MCF 10A (cell line): ENCODE measurements at places on chromosomes 5 and 9.

- no peak for DNase-seq
Measured at GRCh38 chr9:97768746-97769145, 71.6 kb upstream of the XPA start.

GRCh38 chr9:121285835-121286687, 18.1 kb downstream of the GSN start:
- DNase-seq = peak; percentile 79

- DNase-seq = no peak
Measured at GRCh38 chr9:72309364-72310133, 55.5 kb downstream of the ZFAND5 start.

DNA sequence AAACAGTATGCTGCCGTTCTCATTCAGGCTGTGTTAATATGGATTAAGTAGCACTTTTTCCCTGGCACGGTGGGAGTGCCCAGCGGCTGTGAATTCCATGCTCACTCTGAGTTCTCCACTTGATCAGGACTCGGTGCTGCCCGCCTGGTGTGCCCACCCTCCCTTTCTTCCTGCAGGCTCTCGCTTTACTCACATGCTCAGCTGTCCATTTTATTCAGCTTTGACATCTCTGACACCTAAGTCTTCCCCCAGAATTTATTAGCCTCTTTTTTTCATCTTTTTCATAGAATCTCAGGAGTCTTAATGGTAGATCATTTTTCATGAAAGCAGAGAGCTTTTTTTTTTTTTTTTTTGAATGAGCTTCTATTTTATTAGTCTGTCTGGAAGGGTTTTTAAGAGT, 626.5 kb downstream of the IRX1 start:
- DNase-seq = no peak

- DNase-seq = no peak
Measured at GRCh38 chr9:35937227-35937626, 20.7 kb downstream of the OR2S2 start.

DNA sequence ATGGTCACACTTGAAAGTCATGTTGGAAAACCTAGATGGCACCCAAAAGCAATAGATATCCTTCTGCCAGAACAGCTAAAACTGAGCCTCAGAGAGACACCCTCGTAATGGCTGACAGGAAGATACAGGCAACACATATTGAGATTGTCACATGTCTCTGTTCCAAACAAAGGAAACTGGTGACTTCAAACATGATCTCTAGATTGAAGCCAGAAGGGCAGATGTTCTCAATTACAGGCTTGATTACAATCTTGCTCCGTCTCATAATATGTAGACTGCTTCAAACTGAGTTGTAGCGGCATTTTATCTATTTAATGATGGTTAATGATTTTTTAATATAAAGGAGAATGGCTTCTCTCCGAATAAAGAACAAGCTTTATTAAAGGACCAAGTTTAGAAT, 774.3 kb downstream of the KCTD16 start:
- DNase-seq = no peak

GRCh38 chr9:95486318-95486717, 30.5 kb downstream of the PTCH1 start:
- no peak for DNase-seq

- DNase-seq = no peak
Measured at GRCh38 chr5:140967226-140967893, 1.1 kb downstream of the PCDHAC2 start.

GRCh38 chr5:71011194-71011792, 13.8 kb downstream of the NAIP start:
- DNase-seq = no peak

GRCh38 chr5:72015103-72015548, 92.1 kb upstream of the MAP1B start:
- peak; percentile 91 for DNase-seq

DNA sequence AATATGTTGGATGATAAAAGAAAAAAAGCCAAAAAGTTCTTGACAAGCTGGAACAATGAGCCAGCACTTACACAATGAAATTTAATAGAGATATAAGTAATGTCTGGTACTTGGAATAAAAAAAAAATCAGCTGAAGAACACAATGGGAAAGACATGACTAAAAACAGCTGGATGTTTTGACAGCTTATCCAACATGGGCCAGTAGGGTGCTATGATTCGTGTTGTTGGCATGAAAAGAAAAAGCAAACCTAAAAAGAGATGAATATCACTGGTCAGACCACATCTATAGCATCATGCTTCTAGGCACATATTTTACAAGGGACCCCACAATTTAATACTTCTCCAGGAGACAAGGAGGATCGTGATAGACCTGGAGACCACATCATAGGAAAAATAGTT, 175.3 kb downstream of the ARL15 start:
- no peak for DNase-seq

DNA sequence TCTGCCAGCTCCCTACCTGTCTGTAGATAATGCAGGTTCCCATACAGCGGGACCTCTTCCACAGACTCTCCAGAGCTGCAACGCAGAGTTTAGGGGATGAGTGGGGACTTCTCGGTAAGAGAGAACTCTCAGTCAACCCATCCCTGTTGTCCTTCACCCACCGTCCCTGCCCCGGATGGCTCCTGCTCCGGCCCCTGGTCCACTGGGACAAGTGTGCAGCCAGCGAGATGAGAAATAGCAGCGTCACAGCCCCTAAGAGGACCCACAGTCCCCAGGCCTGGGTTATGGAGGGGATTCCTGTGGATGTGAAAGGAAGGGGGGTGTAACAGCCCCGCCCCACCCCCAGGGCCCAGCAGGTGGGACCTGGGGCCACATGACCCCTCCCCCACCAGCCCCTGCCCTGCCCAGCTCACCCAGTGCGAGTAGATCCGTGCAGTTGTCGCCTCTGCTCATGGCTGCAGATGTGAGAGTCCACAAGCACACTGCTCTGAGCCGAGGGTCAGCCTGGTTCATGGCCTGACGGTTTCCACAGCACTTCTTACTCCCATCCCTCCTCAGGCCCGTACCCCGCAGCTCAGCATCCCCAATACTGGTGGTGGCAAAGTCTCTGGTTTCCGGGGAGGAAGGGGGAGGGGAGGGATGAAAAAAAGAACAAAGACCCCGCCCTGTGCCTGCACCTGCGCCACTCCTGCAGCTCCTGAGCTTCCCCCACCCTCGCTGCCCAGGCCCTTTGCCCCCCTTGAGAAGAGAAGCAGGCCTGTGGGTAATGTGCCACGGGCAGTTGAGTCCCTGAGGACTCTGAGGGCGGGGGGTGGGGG, at the start of gene SIT1:
TSS of gene SIT1 (minus strand) at position 591 of the 818 bp plus-strand sequence. CDS start at position 513, 78 bp downstream.
- DNase-seq = no peak

GRCh38 chr9:89351584-89352300, 33.4 kb downstream of the SECISBP2 start:
- no peak for DNase-seq

- no peak for DNase-seq
Measured at GRCh38 chr5:115961381-115962238, 665 bp upstream of the LVRN start.

GRCh38 chr5:110623874-110624273, 102.6 kb downstream of the TMEM232 start:
- no peak for DNase-seq

GRCh38 chr9:136820971-136821825, 13.4 kb downstream of the RABL6 start:
- DNase-seq = no peak

- no peak for DNase-seq
Measured at GRCh38 chr9:126695701-126696400, 82.1 kb downstream of the LMX1B start.

GRCh38 chr5:28750251-28750650, 1711.9 kb upstream of the CDH9 start:
- no peak for DNase-seq

- no peak for DNase-seq
Measured at GRCh38 chr5:124706729-124707361, 39.6 kb downstream of the ZNF608 start.

GRCh38 chr5:3595006-3595961, at the start of gene IRX1:
IRX1 (plus strand) TSS chr5:3595832; CDS start chr5:3596106, 274 bp downstream.
- peak; percentile 80 for DNase-seq

DNA sequence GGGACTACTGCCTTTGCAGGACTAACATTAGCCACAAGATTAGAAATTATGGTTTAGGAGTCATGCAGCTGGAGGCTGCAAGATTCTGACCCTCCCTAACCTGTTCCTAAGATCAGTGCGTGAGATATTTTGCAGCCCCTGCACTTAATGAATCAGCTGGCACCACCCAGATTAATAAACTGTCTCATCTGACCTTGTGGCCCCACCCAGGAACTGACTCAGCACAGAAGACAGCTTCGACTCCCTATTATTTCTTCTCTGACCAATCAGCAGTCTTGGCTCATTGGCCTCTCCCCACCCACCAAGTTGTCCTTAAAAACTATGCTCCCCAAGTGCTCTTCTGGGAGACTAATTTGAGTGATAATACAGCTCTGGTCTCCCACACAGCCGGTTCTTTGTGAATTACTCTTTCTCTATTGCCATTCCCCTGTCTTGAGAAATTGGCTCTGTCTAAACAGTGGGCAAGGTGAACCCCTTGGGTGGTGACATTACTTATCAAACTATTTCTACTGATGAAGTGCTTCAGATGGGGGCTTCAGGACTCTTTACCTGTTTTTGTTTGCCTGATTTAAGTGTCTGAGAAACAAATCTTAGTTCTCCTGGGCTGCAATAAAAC, 17.0 kb downstream of the CTSL start:
- DNase-seq = peak; percentile 9

DNA sequence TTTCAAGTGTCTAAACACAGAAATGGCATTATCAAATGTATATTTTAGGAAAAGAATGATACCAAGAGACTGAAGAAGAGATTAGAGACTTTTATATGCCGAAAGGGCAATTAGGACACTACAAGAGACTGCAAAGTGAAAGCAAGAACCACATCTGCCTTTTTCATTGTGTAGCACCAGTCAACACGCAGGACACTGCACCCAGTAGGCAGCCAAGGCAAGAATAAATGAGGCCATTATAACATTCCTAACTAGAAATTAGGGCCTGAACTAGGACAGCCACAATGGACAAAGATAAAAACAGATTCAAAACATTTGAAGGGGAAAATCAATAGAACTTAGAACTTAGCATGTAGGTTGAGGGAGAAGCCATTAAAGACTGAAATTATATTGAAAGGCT, 10.8 kb downstream of the CETN3 start:
- no peak for DNase-seq

DNA sequence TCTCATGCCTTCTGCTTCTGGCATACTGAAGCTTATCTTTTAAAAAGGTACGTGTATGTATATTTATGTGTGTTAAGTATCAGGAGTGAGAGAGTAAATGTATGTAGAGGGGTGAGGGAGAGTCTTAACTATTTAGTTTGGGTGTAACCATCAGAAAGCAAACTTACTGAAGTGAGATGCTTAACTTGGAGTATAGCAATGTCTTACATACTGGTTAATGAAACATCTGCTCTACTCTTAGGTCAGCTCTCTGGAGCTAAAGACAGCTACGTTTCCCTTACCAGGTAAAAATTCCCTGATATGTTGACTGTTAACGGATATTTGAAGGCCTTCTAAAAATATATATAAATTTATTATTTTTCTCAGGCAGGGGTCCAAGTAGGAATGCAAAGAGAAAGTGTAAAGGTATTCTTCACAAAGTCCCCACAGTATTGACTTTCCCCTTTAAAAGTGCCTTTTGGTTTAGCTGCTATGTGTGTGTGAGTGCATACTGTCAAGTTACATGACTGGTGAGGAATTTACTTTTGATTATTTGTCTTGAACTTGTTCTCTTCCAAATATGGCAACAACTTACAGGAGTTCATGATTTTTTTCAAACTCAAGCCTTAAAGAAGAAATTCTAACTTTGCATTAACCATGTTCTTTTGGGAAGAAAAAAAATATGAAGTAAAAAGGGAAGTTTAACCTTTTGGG, 12.3 kb upstream of the C5orf24 start:
- DNase-seq = no peak

GRCh38 chr9:92506184-92506857, 24.0 kb upstream of the ASPN start:
- peak; percentile 98 for DNase-seq

GRCh38 chr5:111238431-111239225, 14.4 kb downstream of the CAMK4 start:
- DNase-seq = no peak

DNA sequence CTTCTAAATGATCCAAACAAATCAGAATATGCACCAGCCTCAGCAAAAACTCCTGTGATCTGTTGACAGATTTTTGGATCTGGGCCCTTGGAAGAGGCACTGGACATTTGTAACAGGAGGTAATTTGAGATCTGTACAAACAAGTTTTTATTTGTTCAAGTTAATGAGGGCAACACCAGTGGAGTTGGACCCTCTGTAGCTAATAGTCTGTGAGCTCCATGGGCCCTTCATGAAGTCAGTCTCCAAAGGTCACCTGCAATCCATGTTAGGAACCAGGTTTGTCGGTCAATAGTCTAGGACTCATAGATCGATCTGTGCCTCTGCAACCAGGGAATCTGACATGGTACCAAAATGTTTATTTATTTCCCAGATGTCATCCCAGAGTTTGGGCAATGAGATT, 40.9 kb downstream of the PAM start:
- DNase-seq = no peak

GRCh38 chr5:159097784-159098602, 1.7 kb downstream of the EBF1 start:
- no peak for DNase-seq

DNA sequence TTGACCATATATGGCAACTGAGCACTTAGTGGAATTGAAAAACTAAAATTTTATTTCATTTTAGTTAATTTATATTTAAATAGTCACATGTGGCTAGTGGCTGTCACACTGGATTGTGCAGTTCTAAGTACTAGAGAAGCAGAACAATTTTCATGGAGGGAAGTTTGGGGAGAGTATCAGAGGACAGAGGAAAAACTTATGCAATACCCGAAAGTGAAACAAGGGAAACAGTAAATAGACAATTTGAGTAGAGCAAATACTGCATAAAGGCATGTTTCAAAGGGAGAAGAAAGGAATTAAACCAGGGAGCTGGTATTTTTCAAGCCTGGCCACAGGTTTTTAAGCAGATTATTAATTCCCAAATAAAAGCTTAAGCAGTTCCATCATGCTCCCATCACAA, 590.5 kb upstream of the RORB start:
- no peak for DNase-seq

GRCh38 chr5:129906177-129906887, 2.1 kb downstream of the CHSY3 start:
- DNase-seq = peak; percentile 59

DNA sequence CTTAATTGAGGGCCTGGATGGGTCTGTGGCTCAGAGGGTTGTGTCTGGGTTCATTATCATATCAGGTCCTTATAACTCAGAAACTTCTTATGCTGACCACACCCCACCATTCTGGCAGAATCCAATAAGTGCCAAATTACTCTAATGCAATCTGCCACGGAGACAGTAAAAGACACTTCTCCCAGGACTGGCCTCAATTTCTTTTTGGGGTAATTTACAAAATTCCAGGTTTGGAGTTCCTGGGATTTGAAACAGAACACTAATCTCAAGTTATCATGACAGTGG, 187.8 kb downstream of the GNAQ start:
- no peak for DNase-seq
